ENCODE measurements at places on chromosomes 7 and 10. TPM values are rescaled to one million over a fixed set of nuclear protein-coding genes. Genes with fewer than 3 reads are reported as not detected.

Gene GPNMB
- total RNA-seq: 0.38 TPM

Gene SKIDA1
- total RNA-seq: 0.38 TPM

Gene NRAP
- not detected for total RNA-seq

Gene PILRA
- total RNA-seq: 1.5 TPM

Gene CTAGE8
- total RNA-seq: 1.4 TPM

Gene IGFBP3
- total RNA-seq: 12.1 TPM

Gene CACNB2
- total RNA-seq: not detected

Gene ELAPOR2
- 3.9 TPM for total RNA-seq

Gene HTR7
- total RNA-seq: 0.08 TPM
